ENCODE measurements at places on chromosomes 1 and 21. TPM values are rescaled to one million over a fixed set of nuclear protein-coding genes. Genes with fewer than 3 reads are reported as not detected.

The PLCH2 gene
- 11.7 TPM for total RNA-seq

The DPT gene
- 1.1 TPM for total RNA-seq

The TAS1R3 gene
- 0.97 TPM for total RNA-seq

The CR1 gene
- total RNA-seq: not detected

The IL24 gene
- not detected for total RNA-seq

The AVPR1B gene
- total RNA-seq: not detected

The GRIK1 gene
- not detected for total RNA-seq

The TFF3 gene
- total RNA-seq: 50.3 TPM

The OR2M5 gene
- not detected for total RNA-seq

The INSRR gene
- total RNA-seq: 0.08 TPM

The KISS1 gene
- total RNA-seq: not detected

DNA sequence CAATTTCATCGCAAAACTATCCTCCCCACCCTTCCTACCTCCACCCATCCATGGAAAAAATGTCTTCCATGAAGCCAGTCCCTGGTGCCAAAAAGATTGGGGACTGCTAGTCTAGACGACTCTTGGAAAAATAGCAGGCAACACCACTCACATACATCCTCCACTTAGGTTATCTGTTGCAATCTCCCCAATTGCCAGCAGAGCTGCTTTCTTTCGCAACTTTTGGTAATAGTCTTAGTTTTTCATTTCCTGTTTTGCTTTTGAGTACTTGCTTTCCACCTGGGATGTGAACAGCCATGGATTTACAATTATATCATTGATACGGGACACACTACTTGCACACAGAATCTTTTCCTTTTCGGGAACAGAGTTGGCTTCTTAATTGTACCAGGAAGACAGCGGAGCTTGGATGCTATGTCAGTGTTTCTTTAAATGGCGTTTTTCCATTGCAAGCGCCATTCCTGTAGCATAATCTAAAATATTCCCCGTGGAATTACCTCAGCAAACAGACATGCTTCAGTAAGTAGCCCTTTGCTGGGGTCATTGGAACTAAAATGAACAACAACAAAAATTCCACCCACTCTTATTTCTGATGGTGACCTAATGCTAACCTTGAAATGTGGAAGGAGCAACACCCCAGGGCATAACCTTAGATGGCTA, 183.3 kb upstream of the ADGRL2 start:
- DNase-seq: no peak
- no peaks in the 10 kb centered on the region for H3K36me3 ChIP-seq
- H3K4me1 ChIP-seq: peaks cover 10% of the 10 kb centered on the region
- no peak overlapping the region for H3K4me3 ChIP-seq

DNA sequence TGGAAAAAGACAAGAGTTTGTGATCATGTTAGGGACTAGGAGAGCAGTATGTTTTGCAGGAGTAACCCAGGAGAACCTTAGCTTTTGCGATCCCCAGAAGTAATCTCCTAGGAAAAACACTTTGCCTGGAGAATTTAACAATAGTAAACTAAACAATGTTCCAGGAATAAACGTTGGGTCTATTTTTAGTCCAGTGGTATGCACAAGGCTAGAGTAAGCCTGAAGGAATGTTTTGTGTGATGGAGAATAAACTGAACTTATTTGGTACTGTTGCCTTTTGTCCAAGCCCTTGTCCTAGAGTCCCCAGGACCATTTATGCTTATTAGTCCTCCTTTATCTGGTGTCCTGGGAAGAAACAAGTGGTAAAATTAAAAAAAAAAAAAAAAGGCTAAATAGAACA, 28.7 kb upstream of the RGS5 start:
- no peak for DNase-seq
- H3K4me1 ChIP-seq: peaks cover 20% of the 10 kb centered on the region

- no peak overlapping the region for H3K4me3 ChIP-seq
- DNase-seq: no peak
- no peaks in the 10 kb centered on the region for H3K36me3 ChIP-seq
These were observed 48.9 kb upstream of the TADA1 start for GRCh38 chr1:166924823-166925541.

- no peak overlapping the region for H3K27ac ChIP-seq
- DNase-seq: no peak
- no peaks in the 10 kb centered on the region for H3K36me3 ChIP-seq
- H3K4me3 ChIP-seq: no peak overlapping the region
These were observed 257.7 kb downstream of the ATG4C start for GRCh38 chr1:63041660-63042059.

DNA sequence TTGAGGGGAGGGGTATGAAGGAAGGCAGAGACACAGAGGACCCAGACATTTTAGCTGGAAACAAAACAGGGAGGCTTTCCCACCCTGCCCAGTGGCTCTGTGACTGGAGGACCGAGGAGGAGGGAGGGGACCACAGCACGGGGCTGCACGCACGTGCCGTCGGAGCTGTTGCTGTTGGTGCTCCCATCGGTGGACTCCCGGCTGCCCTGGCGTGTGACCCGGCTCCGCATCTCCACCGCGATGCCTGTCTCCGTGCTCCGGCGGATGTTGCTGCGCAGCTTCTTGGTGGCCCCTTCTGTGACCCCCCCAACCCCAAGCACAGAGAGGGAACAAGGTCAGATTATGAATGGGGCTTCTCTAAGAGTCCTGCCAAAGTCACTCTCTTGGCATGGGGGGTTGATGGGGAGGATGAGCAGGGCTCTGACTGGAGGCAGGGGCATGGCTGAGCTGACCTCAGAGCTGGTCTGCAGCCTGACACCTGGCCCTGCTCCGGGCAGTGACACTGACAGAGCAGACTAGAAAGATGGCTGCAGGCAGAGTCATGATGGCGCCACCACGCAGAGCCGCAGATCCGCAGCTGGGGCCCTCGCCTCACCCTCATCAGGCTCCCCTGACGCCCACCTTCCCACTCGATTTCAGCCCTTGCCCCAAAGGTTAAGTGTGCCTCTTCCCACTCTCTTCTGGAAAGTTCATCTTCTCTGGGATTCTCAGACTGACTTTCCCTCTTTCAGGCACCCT, 29.6 kb downstream of the RIMS3 start:
- DNase-seq: no peak
- peaks cover 9% of the 10 kb centered on the region for H3K36me3 ChIP-seq
- no peaks in the 10 kb centered on the region for H3K4me1 ChIP-seq

DNA sequence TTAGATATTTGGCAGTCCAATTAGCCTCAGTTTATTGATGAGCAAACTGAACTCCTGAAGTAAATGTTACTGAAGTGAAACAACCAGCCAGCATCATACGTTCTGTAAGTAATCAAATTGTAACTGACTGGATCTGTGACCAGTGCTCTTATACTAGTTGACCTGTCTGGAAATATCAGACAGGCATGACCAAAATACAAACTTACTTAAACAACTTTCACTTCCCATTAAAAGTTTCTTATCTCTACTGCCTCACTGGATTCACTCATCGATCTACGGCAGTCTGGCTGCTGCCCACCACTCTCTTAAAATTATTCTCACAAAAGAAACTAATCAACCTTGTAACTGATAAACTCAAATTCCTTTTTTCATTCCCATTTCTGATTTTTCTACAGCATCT, 56.4 kb downstream of the WDR3 start:
- DNase-seq: no peak
- no peak overlapping the region for H3K4me3 ChIP-seq
- H3K27ac ChIP-seq: no peak overlapping the region
- H3K36me3 ChIP-seq: no peaks in the 10 kb centered on the region
- no peaks in the 10 kb centered on the region for H3K4me1 ChIP-seq

GRCh38 chr1:24643363-24644099, 429 bp downstream of the SRRM1 start:
- DNase-seq: no peak
- H3K4me1 ChIP-seq: peaks cover 26% of the 10 kb centered on the region
- H3K27me3 ChIP-seq: no peaks in the 10 kb centered on the region
- H3K36me3 ChIP-seq: peaks cover 25% of the 10 kb centered on the region
- H3K4me3 ChIP-seq: peak overlapping the region; percentile 84

DNA sequence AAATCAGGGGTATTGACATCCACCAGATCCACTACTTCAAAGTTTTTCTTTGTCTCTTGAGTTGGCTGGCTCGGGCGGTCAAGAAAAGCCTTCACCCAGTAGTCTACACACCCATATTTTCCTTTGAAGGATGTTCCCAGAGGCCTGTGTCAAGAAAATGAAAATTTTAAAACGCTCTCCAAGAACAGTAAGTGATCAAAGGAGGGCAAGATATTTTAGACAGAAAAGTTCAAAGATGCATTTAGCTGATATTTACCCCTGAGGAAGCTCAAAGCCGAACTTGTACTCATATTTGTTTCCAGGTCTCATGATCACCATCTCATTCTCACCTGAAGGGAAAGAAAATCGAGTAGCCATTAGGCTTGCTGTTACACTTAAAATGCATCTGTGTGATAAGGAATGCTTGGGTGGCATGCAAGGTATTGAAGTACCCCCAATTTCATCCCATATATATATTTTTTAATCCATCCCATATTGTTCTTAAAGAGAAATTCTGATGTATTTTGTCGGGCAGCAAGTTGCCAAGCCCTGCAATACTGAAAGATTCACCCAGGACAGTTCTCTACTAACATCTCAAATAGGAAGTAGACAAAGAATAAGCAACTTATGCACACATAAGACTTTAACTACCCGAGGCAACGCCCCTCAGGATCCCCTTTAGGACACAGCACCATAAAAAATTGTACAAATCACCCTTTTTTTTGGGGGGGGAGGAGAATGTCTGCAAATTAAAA, 1.1 kb downstream of the TXNIP start:
- peak overlapping the region; percentile 96 for H3K27ac ChIP-seq
- H3K4me1 ChIP-seq: peaks cover 58% of the 10 kb centered on the region
- H3K36me3 ChIP-seq: peaks cover 38% of the 10 kb centered on the region
- no peak for DNase-seq
- H3K4me3 ChIP-seq: peak overlapping the region; percentile 94

- H3K4me1 ChIP-seq: peaks cover 25% of the 10 kb centered on the region
- peak; percentile 91 for DNase-seq
- no peak overlapping the region for H3K27ac ChIP-seq
- no peaks in the 10 kb centered on the region for H3K36me3 ChIP-seq
These were observed 20.4 kb upstream of the GNG12 start for GRCh38 chr1:67853704-67854103.

DNA sequence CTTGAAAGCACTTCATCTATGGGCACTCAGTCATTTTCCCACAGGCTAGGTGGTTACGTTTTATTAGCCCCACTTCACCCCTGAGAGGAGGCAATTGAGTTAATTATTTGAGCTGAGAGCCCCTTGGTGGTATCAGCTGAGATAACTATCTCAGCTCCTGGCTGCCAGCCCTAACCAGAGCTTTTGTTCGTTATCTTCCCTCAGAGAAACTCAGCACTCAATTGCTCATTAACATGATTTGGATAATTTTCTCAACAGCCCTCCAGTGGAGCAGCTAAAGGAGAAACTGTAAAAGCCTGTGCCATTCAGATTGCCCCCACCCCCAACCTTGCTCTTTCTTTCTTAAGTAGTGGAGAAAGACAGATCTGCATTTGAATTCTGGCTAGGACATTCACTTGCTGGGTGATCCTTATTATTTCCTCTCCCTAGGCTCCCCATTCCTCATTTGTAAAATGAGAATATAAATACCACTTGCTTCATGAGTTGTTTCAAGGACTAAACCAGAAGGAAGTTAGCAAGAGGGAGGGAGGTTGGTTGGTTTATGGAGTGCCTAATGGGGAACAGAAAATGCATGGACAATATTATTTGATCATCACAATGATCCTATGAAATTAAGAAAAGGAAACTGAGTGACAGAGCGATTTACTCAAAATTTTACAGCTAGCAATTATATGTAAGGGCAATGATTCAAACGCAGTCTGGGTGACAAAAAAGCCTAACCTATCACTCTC, 218.7 kb upstream of the FGGY start:
- no peak overlapping the region for H3K27ac ChIP-seq
- DNase-seq: no peak
- H3K36me3 ChIP-seq: no peaks in the 10 kb centered on the region
- H3K4me3 ChIP-seq: no peak overlapping the region

DNA sequence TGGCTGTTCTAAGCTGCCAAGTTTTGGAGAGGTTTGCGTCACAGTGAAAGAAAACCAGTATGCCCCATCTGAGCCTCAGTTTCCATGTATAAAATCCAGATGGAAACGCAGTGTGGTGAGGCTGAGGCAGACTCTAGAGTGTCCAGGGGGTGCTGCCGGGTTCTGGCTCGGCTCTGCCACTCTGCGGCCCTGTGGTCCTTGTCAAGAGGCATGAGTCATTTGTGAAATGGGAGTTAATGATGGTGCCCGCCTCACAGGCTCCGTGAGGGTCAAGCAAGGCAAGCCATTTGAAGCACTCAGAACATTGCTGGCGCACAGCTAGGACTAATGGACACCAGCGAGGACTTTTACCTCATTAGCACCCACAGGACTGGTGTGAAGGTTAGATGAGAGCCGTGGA, 214.3 kb downstream of the PTPRU start:
- H3K4me3 ChIP-seq: no peak overlapping the region
- DNase-seq: no peak
- no peaks in the 10 kb centered on the region for H3K4me1 ChIP-seq
- no peaks in the 10 kb centered on the region for H3K36me3 ChIP-seq

GRCh38 chr1:12302798-12303447, 73.1 kb downstream of the VPS13D start:
- H3K36me3 ChIP-seq: peaks cover 56% of the 10 kb centered on the region
- no peaks in the 10 kb centered on the region for H3K27me3 ChIP-seq
- H3K4me3 ChIP-seq: no peak overlapping the region
- peaks cover 17% of the 10 kb centered on the region for H3K4me1 ChIP-seq
- no peak for DNase-seq

DNA sequence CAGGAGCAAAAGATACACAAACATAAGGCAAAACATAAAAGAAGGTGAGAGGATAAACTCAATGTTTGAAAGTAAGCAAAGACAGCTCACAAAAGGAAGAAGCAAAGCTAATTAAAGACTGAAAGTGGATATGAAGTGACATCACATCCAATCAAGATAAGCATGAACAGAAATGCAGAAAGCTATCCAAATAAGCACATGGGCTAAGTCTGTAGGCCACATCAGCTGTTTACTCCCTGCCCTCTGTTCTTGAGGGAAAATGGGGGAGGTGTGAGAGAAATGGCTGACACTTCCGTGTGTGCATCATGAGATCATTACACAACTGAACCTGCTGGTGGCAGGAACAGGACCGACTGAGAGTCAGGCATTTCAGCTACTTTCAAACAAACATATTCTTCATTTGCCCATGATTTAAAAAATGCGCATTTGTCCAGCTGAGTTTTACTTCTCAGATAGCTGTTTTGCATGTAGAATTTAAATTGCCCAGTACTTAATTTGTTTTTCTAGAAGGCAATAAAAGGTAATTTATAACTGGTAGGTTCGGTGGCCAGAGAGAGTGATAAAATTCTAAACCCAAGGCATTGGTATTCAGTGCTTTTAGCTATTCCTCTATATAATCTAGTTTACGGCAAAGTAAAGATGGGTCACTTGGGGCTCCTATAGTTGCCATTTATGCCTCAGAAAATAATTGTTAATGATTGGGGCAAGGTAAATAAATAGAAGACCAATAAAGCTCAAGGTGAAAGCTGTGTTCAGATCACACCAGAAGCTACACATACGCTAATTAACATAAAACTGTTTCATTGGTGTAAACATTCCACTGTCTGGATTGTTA, 27.2 kb upstream of the MAN1A2 start:
- DNase-seq: no peak
- H3K27me3 ChIP-seq: peaks cover 22% of the 10 kb centered on the region
- H3K27ac ChIP-seq: no peak overlapping the region
- no peaks in the 10 kb centered on the region for H3K36me3 ChIP-seq
- no peaks in the 10 kb centered on the region for H3K4me1 ChIP-seq

All from osteocyte (in vitro differentiated cells).